Central memory CD8-positive, alpha-beta T cell (primary cell): ENCODE measurements at places on chromosomes 7 and 10.

DNA sequence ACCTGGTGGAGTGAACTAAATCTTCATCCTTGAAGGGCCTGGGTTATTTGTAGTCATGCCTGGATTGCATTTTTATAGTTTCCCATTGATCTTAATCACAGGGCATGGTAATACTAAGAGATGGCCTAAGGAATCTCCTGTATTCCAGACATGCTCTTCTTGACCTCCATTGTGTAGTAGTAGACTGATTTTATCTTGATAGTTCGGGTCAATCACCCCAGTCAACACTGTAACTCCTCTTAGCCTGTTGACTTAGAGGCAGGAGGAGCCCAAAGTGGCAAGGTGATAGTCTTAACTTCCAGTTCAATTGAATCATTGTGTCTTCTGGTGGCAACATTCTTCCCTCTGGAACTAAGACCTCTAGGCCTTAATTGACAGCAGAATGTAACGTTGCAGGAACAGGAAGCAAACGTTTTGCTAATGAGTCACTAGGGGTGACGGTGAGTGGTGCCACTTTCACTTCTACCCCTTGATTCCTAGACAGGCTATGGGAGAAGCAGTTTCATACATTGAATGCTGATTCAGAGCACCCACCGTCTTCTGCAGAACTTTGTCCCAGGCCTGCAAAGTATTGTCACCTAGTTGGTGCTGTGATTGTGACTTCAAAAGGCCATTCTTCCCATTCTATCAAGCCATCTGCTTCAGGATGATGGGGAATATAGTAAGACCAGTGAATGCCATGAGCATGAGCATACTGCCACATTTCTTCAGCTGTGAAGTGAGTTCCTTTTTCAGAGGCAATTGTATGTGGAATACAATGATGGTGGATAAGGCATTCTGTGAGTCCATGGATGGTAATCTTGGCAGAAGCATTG is 24.0 kb upstream of the PAPSS2 start:
- DNase-seq: no peak

GRCh38 chr7:151992375-151992774 is 33.1 kb upstream of the GALNT11 start:
- DNase-seq: peak; percentile 18

- DNase-seq: no peak
Observed at GRCh38 chr7:41142904-41143473, 559.9 kb downstream of the INHBA start.

DNA sequence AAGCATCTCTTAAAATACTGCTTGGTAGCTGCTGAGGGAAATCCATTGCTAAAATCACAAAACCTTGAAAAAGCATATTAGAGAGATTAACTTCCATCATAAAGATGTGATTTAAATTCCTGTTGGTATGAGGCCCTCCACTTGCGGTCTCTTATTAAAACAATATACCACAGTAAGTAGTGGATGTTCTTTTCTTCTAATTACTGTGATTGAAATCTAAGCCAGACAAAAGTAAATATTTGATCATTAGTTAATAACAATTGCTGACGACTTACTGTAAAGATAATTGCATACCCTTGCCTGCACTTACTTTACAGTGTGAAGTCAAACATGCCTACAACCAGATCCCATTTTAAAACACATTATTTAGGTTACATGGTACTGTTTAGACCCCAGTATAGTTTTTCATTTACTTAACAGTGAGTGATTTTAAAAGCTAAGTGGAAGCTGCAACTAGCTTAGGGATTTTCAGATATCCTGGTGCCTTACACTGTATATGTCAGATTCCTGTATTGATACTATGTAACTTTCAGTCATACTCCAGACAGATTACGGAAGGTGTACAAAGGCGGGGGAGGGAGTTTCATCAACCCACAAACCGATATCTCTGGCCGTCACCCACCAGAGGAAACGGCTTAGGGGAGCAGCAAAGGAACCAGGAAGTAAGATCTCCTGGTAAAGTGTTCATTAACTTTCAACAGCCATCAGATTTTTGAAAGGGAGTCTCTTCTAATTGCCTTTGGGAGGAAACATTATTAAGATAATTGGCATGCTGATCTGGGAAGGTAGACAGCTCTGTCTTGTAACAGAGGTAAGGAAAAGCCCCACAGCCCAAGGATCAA is 986 bp downstream of the NRP1 start:
- no peak for DNase-seq

- no peak for DNase-seq
Observed at GRCh38 chr10:133286366-133286765, 9.7 kb upstream of the ADAM8 start.
